ENCODE measurements at places on chromosomes 1 and 21.

DNA sequence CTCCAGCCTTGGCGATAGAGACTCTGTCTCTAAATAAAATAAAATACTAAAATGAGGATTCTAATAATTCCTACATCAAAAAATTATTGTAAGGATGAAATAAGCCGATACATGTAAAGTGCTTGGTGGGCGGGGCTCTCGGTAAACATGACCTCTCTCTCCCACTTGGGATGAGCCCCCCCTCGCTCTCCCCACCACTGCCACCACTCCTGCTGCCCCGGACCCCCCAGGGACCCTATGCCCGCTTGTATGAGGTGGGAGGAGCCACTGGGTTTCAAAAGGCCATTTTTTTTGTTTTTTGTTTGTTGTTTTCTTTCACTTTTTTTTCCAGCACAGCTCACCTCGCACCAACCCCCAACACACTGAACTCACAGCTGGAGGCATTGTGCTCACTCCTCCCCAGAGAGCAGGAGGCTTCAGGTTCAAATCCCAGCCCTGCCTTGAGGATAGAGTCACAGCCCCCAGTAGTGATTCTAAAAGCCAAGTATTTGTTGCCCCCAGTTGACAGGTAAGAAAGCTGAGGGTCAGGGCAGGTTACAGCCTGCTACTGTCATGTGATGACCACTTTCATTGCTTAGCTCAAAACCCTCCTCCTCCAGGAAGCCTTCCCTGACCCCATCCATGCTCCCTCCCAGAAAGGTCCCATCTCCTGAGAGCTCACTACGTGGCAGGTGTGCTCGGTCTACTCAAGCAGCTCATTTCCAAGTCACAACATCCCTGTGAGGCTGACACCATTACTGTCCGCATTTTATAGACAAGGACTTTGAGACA, 4.2 kb downstream of the SDC3 start:
- DNase-seq, result no peak

- DNase-seq, result no peak
Observed at GRCh38 chr1:54171016-54171415, 18.2 kb upstream of the CDCP2 start.

DNA sequence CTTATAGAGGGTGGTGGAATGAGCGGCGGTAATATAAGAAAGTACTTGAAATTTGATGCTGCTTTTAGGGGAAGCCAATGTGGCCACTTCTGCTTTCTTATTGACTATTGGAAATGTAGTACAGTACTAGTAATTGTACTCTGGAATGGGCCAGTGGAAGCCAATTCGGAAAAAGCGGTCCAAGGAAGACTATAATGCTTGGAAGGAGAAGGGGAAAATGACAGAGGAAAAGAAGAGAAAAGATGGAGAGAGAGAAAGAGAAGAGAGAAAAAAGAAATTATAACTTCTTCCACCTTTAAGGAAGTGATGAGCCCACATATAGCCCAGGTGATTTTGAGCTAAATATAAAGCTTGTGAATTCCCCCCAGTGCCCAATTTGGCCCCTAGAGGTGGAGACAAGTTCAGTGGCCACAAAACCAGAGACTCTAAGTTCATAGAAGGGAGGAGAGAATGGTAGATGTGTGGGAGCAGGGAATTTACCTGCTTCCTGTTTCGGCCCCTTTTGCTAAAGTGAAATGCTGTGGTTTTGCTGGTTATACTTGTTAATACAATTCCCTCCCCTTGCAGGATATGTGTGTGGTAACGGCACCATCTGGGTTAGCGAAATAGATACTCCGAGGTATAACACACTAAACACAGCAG, 35.7 kb upstream of the DUSP10 start:
- no peak for DNase-seq

- no peak for DNase-seq
Observed at GRCh38 chr21:44702111-44702972, 5.4 kb downstream of the KRTAP10-12 start.

GRCh38 chr1:117368116-117369108, 1.2 kb downstream of the MAN1A2 start:
- DNase-seq, result no peak

DNA sequence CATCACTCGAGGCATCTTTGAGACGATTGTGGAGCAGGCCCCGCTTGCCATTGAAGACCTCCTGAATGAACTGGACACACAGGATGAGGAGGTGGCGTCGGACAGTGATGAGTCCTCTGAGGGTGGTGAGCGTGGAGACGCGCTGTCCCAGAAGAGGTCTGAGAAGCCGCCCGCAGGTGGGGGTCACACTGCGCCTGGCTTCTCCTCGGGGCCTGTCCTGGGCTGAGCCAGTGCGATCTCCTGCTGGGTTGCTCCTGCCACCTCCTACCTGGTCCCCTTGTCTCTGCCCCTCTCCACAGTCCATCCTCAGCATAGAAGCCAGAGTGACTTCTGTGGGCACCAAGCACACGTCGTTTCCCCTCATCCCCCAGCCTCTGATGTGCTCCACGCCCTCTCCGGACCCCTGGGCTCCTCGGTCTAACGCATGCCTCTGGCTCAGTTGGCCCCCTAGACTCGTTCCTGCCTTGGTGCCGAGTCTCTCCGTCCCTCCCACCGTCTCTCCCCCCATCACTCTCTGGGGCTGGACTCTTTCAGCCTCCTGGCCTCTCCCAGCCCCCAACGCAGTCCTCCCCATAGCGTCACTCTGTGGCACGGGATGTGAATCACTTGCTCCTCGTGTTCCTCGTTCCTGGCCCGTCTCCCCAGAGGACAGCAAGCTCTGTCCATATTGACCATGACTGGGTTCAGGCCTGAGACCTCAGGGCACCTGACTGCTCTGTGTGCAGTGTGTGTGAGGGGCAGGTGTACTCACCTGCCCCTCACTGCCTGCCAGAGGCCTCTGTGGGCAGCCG, 8.7 kb downstream of the RRP1 start:
- DNase-seq, result no peak

GRCh38 chr21:45593162-45594022, 50.1 kb upstream of the PCBP3 start:
- DNase-seq, result no peak

DNA sequence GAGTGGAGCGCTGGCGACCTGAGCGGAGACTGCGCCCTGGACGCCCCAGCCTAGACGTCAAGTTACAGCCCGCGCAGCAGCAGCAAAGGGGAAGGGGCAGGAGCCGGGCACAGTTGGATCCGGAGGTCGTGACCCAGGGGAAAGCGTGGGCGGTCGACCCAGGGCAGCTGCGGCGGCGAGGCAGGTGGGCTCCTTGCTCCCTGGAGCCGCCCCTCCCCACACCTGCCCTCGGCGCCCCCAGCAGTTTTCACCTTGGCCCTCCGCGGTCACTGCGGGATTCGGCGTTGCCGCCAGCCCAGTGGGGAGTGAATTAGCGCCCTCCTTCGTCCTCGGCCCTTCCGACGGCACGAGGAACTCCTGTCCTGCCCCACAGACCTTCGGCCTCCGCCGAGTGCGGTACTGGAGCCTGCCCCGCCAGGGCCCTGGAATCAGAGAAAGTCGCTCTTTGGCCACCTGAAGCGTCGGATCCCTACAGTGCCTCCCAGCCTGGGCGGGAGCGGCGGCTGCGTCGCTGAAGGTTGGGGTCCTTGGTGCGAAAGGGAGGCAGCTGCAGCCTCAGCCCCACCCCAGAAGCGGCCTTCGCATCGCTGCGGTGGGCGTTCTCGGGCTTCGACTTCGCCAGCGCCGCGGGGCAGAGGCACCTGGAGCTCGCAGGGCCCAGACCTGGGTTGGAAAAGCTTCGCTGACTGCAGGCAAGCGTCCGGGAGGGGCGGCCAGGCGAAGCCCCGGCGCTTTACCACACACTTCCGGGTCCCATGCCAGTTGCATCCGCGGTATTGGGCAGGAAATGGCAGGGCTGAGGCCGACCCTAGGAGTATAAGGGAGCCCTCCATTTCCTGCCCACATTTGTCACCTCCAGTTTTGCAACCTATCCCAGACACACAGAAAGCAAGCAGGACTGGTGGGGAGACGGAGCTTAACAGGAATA, 4.2 kb downstream of the TFAP2E start:
- DNase-seq, result no peak

DNA sequence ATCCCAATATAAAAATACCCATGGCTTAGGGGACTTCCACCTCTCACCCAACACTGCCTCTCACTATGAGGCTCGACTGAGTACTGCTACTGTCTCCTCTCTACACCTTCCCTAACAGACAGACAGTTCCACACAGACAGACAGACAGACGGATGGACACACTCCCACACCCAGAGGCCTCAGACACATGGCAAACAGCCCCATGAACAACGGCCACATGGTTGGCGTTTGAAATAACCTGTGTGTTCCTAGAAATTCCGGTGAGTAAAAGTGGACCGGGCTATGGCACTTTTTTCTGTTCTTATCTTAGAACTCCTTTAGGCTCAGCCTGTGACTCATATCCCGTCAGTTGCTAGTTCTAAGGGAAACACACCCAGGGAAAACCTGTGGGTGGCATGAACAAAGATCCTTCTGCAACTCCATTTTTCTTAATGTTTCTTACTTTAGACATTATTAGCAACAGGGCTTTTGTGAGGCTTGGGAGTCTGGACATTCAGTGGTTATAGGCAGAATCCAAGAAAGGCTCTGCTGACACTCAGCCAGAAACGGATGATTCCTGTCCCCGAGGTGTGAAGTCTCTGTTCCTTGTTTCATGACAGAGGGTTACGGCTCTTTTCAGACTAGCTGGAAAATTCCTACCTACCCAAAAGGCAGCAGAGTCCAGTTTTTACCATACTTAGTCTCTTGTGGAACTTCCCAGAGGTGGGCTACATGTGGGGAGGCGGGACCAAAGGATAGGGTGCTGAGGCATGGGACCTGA, 90.5 kb upstream of the TLR5 start:
- no peak for DNase-seq

GRCh38 chr1:20686883-20687725, 25.9 kb upstream of the DDOST start:
- DNase-seq, result no peak

GRCh38 chr1:7590426-7590790, 180.7 kb upstream of the VAMP3 start:
- no peak for DNase-seq

- DNase-seq, result no peak
Observed at GRCh38 chr1:218200979-218201378, 84.1 kb upstream of the RRP15 start.

GRCh38 chr1:156893048-156893953, at the start of gene PEAR1:
PEAR1 (plus strand) TSS chr1:156893718; CDS start chr1:156903927, 10,209 bp downstream.
- DNase-seq, result no peak

DNA sequence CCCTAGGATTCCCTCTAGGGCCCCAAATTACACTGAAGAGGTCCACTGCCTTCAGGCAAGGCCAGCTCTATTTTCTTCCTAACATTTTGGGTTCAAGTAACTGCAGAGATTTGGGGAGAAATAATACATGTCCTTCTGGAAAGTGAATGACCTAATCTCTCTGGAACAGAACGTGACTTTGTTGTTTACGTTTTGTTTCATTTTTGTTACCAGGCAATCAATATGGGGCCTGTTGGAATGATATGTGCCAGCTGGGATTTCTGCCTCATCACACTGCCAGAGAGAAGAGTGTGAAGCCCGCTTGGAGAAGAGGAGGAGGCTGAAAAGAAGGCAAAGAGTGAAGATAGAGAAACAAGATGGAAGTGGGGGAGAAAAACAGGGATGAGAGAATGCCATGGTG, 116.7 kb downstream of the FASLG start:
- DNase-seq, result no peak

GRCh38 chr1:201491896-201492511, 14.9 kb downstream of the CSRP1 start:
- no peak for DNase-seq

DNA sequence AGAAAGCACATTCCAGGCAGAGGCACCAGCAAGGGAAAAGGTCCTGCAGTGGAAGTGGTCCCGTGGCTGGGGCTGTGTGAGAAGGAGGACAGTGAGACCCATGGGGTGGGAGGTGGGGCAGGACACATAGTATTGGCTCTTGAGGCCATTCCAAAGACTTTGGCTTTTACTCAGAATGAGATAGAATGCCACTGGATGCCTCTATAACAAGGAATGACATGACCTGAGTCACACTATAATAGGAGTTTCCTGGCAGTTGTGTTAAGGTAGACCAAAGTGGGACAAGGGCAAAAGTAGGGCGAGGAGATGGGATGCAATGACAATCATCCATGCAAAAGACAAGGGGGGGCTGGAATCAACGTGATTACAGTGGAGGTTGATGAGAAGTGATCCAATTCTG, 24.7 kb upstream of the LAMC2 start:
- no peak for DNase-seq

- DNase-seq, result peak; percentile 86
Observed at GRCh38 chr1:181105134-181106021, 16.9 kb downstream of the IER5 start.

DNA sequence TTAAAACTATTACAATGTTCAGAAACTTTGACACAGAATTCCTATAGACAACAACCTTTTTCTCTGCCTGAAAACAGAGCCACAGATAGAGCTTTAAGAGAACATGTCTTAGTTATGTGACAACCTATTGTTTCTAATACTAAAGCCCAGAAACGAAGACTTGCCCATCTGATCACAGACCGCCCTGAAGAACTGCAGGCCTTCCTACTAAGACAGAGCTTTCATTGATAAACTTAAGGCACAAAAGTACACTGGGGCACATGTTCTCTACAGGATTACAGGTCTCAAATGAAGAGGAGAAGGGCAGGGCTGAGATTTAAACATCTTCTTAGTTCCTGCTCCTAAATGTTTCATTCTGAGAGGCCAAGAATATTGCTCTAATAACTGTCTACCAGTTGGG, 452.7 kb downstream of the KCNT2 start:
- DNase-seq, result no peak

GRCh38 chr1:19635646-19636045, 8.5 kb upstream of the NBL1 start:
- no peak for DNase-seq

- no peak for DNase-seq
Observed at GRCh38 chr1:29327223-29327935, 91.1 kb downstream of the PTPRU start.

DNA sequence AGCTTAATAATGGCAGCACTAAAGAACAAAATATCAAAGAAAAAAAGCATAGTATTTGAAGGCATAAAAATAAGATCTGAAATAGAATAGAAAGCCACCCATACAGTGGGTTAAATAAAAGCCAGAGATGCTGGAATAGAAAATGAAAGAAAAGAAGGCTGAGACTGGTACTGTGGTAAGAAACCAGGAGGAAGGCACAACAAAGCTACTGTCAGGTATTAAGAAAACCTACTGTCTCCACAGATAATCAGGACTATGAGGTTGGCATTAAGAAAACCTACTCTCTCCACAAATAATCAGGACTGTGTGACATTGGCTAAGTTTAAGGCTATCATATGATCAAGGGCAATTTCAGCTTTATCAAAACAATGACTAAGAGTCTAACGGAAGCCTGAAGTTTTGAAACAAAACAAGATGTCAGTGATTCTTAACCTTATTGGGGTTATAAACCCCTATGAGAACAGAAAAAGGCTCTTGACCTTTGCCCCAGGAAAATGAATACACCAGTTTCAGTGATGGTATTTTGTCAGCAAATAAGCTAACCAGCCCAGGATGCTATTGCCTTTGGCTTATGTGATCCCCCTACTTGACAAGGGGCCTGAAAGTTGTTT, 24.4 kb downstream of the MCOLN2 start:
- no peak for DNase-seq

GRCh38 chr1:22123071-22123390, 19.9 kb downstream of the WNT4 start:
- no peak for DNase-seq

- peak; percentile 36 for DNase-seq
Observed at GRCh38 chr1:203475012-203475981, at the start of gene PRELP. PRELP (plus strand) TSS chr1:203475806; CDS start chr1:203483185, 7,379 bp downstream.
